ENCODE measurements at places on chromosomes 7 and 10. TPM values are rescaled to one million over a fixed set of nuclear protein-coding genes. Genes with fewer than 3 reads are reported as not detected.

DNA sequence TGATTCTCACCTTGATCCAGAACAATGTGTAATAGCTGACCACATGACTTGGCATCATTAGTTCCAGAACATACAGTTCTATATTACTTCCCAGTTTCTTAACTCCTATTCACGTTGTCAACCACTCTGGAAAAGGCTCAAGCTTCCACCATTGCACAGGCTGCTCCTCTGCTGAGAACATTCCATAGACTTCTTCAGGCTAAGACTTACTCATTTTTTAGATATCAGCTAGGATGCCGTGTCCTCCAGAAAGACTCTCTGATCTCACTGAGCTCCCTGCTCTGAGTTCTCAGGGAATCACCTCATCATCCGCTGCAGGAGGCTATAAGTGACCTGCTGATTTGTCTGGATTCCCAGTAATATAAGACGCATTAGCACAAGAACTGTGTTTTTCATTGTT lies 73.1 kb downstream of the HTR7 start:
- DNase-seq = no peak

The SPDYE6 gene
- 2.9 TPM for polyA plus RNA-seq

DNA sequence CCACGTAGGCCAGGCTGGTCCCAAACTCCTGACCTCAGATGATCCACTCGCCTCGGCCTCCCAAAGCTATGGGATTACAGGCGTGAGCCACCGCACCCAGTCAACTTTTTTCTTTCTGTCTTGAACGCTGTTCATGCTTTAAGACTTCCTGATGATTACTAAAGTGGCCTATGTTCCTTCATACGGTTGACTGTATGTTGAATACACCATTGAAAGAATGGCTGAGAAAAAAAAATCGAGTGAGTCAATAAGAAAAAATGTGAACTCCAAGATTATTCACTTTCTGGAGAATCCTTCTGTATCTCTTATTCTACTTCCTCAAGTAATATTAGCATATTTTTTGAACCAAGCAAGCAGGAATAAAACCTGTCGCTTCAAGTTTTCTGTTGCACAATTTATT lies 955.0 kb downstream of the GATA3 start:
- no peak for DNase-seq

The ACBD7 gene
- polyA plus RNA-seq = 5.8 TPM

The TMEM178B gene
- 0.39 TPM for polyA plus RNA-seq

The ASB15 gene
- polyA plus RNA-seq = 2.1 TPM

DNA sequence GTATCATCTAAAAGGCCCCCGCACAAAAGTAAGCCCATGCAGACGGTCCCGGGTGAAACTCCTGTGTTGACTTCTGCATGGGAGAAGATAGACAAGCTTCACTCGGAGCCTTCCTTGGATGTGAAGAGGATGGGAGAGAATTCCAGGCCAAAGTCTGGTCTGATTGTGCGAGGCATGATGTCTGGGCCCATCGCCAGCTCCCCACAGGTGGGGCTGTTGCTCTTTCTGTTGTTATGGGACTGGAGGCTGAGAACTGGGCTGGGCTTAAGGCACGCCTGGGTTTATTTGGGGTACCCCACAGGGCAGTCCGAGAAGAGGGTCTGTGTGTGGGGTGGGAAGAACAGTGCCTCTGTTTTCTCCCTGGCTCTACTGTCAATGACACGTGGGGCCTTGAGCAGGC lies 14.6 kb downstream of the MINDY4 start:
- DNase-seq = no peak

The MINDY4 gene
- polyA plus RNA-seq = 26.9 TPM

The RNF32 gene
- 2.7 TPM for polyA plus RNA-seq

The SLIT1 gene
- 7.6 TPM for polyA plus RNA-seq

The SH2B2 gene
- 4.2 TPM for polyA plus RNA-seq

DNA sequence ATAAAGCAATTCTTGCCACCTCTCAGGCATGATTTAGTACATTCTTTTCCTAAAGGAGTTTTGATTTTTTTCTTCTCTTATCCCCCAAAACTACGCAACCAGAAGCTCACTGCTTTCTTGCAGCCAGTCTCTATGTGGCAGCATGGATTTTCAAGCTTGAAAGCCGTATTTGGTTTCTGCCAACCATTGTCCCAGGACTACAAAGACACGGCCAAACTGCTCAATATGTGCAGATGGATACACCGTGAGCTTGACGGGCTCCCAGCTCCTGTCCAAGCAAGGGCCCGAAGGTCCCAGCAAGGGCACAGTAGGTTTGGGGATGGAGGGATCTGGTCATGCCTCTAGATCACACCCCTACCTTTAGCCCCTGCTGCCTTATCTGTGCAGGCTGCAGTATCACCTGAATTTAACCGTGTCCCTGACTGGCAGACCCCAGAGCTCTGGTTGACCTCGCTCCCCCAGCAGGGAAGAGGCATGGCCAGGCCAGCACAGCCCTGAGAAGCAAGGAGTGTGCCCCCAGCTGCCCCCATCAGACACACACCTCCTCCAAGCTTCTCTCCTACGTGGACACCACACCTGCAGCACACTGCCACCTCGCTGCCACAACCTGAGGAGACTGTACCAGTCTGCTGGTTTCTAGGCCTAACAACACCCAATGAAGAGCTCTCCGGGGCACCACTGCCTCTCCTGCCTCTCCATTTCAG lies 86.8 kb downstream of the COBL start:
- DNase-seq = no peak

The PODXL gene
- polyA plus RNA-seq = 678 TPM

The RBP3 gene
- polyA plus RNA-seq = 0.06 TPM

The PLEKHS1 gene
- polyA plus RNA-seq = 0.15 TPM

GRCh38 chr10:96700374-96701099 lies 19.8 kb downstream of the PIK3AP1 start:
- DNase-seq = no peak

- no peak for DNase-seq
Measured at GRCh38 chr7:106335814-106336213, 51.0 kb upstream of the NAMPT start.

GRCh38 chr10:1127629-1128028 lies 71.4 kb downstream of the WDR37 start:
- DNase-seq = no peak

- no peak for DNase-seq
Measured at GRCh38 chr10:133210398-133211140, 19.4 kb upstream of the UTF1 start.

DNA sequence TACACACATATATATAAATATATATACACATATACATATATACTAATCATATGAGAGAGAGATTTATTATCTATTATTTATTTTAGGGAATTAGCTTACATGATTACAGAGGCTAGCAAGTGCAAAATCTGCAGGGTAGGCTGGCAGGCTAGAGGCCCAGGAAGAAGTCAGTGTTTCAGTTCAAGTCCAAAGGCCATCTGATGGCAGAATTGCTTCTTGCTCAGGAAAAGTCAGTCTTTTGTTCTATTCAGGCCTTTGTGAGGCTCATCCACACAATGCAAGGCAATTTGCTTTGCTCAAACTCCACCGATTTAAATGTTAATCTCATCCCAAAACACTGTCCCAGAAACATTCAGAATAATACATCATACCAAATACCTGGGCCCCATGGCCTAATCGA lies 2.6 kb upstream of the C10orf120 start:
- DNase-seq = no peak

The VWDE gene
- 6.7 TPM for polyA plus RNA-seq

DNA sequence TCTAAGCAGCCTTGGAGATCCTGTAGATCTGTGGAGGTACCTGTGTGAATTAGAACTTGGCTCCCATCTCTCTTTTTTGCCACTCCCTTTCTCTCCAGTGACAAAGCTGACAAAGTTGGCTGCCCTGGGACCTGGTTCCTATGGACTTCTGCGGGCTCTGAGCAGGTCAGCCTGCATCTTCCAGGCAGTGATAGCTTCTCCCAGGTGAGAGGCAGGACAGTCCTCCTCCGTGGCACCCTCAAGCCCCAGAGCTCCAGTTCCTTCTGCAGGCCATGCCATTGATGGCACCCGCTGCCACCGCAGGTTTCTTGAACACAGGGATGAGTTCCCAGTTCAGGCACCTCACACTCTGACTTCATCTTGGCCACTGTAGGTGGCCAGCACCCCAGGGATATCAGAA lies 73.5 kb upstream of the GRB10 start:
- no peak for DNase-seq

GRCh38 chr10:125160856-125161706 lies 718 bp upstream of the CTBP2 start:
- peak; percentile 84 for DNase-seq

The FZD1 gene
- 57.8 TPM for polyA plus RNA-seq

GRCh38 chr10:74021248-74022055 lies 23.5 kb downstream of the VCL start:
- DNase-seq = no peak

- DNase-seq = no peak
Measured at GRCh38 chr7:99128076-99128950, 15.6 kb downstream of the SMURF1 start.

DNA sequence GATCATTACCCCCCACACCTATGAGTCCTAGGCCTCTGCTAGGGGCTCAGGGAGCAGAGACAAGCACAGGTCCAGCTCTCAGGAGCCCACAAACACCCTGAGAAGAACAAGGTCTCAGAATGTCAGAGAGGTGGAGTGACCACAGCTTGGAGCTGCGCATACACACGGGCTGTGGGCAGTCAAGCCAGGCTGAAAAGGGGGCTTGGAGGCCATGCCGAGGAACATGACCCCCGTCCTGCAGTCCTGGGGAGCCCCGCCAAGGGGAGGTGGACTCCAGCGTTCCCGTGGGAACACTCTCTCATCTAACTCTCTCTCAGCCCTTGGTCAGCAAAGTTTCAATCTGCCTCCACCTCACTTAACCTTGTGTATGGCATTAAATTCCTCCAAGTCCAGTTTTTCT lies 7.8 kb upstream of the MMP21 start:
- no peak for DNase-seq

The EPO gene
- polyA plus RNA-seq = 0.14 TPM

GRCh38 chr7:16504019-16504418 lies 22.6 kb upstream of the LRRC72 start:
- DNase-seq = no peak

- DNase-seq = no peak
Measured at GRCh38 chr7:90210981-90211380, 559 bp upstream of the STEAP2 start.

DNA sequence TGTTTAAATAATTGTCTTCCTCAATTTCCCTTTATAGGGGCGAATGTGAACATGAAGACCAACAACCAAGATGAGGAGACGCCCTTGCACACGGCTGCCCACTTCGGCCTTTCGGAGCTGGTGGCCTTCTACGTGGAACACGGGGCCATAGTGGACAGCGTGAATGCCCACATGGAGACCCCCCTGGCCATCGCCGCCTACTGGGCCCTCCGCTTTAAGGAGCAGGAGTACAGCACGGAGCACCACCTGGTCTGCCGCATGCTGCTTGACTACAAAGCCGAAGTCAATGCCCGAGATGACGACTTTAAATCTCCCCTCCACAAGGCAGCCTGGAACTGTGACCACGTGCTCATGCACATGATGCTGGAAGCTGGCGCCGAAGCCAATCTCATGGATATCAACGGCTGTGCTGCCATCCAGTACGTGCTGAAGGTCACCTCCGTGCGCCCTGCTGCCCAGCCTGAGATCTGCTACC lies 42.1 kb downstream of the ASB4 start:
- no peak for DNase-seq

The ZNF22 gene
- polyA plus RNA-seq = 78.2 TPM

The ANAPC16 gene
- polyA plus RNA-seq = 178 TPM

DNA sequence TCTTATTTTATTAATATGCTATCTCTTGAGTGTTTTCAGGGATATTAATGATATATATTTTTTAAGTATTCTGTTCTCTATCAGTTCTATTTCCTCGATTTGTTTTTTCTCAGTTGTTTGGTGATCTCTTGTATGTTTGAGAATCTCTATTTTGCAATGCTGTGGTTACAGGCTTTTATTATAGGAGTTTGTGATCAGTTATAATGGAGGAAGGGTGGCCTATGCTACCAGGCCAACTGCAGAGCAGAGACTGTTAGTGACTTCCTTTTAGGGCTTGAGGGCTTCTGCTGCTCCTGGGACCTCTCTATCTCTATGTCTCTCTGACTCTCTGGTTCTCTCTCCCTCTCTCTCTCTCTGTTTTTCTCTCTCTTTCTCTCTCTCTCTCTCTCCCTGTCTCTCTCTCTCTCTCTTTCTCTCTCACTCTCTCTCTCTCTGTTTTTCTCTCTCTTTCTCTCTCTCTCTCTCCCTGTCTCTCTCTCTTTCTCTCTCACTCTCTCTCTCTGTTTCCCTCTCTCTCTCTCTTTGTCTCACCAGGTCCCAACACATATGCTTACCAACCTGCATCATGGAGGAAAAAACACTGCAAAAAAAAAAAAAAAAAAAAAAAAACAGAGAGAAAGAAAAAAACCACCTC lies 69.4 kb upstream of the CAV2 start:
- no peak for DNase-seq

GRCh38 chr7:152035817-152036216 lies 10.3 kb downstream of the GALNT11 start:
- no peak for DNase-seq

DNA sequence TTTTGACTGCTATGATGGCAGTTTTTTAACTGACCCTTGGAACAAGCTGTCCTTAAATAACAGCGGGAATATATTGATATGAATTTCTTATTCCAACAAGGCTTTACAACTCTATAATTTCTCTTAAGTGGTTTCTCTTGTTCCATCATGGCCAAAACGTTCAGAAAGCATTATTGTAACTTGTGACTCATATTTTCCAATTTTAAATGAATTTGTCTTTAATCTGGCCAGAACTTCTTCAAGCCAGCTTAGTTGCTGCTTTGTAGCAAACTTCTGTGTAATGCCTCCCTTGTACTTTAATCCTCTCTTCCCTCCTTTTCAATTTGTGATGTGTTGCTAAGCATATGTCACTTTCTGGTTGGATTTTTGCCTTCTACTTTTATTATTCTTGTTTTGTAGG lies 271.9 kb downstream of the KIF20B start:
- no peak for DNase-seq

- DNase-seq = no peak
Measured at GRCh38 chr7:142501434-142501833, 243.6 kb upstream of the PRSS58 start.

The ADIRF gene
- polyA plus RNA-seq = 13.5 TPM

DNA sequence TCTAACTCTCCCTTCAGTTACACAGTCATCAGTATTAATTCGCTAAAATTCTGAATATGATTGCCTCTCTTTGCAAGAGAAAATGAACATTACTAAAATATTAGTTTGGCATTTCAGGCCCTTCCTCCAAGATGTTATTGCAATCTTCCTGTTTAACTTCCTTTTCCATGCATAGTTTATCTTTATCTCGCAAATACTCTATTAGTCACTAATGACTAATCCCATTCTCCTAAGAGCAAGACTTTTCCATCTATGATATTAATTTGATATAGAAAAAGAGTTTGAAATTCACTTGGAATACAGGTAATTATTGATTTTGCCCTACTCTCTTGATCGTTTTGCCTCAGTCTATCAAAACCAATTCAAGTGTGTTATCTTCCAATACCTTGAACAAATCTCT lies 41.8 kb upstream of the SEMA3A start:
- DNase-seq = no peak

DNA sequence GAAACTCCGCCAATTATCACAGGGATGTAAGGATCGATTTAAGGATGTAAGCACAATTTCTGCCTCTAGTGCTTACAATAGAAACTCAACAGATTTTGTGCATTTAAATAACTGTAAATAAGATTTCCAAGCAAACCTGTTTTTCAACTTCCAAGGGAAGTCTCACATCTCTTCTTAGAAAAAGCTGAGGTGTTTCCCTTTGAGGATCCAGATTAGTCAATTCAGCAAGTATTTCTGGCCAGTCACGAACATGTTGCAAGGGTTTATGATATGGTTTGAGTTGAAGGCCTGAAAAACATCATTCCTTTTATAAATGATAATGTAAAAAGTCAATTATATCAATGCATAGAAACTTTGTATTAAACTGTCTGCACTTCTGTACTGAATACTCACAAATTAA lies 23.9 kb downstream of the KRIT1 start:
- no peak for DNase-seq

Data from renal cortex interstitium (tissue), 15 donors.